ENCODE measurements at places on chromosomes 3 and 15. TPM values are rescaled to one million over a fixed set of nuclear protein-coding genes. Genes with fewer than 3 reads are reported as not detected.

- peaks cover 4% of the 10 kb centered on the region for H3K27me3 ChIP-seq
- no peak overlapping the region for H3K27ac ChIP-seq
- no peaks in the 10 kb centered on the region for H3K4me1 ChIP-seq
- H3K4me3 ChIP-seq, result no peak overlapping the region
Observed at GRCh38 chr15:23561914-23562313, 3.6 kb upstream of the MKRN3 start.

GRCh38 chr15:65951007-65951406 is 81.7 kb downstream of the RAB11A start:
- H3K27me3 ChIP-seq, result no peaks in the 10 kb centered on the region
- no peaks in the 10 kb centered on the region for H3K4me1 ChIP-seq
- H3K4me3 ChIP-seq, result no peak overlapping the region
- no peak overlapping the region for H3K27ac ChIP-seq

Gene TMEM40
- 6.0 TPM for polyA plus RNA-seq

- H3K36me3 ChIP-seq, result no peaks in the 10 kb centered on the region
- no peak overlapping the region for H3K4me3 ChIP-seq
- H3K27ac ChIP-seq, result peak overlapping the region; percentile 21
- no peak for DNase-seq
- H3K4me1 ChIP-seq, result no peaks in the 10 kb centered on the region
Observed at GRCh38 chr3:108471426-108471825, 39.0 kb downstream of the MYH15 start.

Measured in lung (tissue), 17 donors.